ENCODE measurements at places on chromosomes 11 and 22.

DNA sequence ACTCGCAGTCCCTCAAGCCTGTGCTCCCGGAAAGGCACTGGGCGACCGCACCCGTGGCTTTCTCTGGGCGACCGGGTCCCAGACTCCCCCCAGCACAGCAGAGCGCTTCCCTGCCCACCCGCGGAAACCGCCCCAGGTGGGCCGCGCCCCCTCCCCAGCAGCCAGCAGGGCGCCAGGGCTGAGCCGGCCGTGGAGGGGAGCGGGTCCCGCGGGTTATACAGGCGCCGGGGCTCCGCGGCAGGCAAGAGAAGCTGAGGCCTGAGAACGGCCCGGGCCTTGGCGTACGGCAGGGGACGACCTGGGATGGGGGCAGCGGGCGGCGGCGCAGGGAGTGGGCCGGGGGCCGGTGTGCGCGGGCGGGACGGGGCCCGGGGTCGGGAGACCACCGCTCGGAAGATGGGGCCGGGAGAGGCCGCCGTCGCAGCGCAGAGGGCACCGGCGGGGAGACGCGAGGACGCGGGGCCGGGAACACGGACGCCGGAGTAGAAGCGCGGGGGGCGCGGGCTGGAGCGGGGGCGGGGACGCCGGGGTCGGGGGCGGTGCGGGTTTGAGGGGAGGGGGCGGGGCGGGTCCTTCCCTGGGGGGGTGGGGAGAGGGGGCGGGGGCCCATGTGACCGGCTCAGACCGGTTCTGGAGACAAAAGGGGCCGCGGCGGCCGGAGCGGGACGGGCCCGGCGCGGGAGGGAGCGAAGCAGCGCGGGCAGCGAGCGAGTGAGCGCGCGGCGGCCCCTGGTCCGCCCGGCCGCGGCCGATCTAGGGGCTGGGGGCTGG lies at the start of gene MDK:
Gene MDK, plus strand, starts transcription at position 622 of the 771 bp plus-strand sequence. CDS start 389 bp downstream, outside the sequence.
- no peak for DNase-seq

DNA sequence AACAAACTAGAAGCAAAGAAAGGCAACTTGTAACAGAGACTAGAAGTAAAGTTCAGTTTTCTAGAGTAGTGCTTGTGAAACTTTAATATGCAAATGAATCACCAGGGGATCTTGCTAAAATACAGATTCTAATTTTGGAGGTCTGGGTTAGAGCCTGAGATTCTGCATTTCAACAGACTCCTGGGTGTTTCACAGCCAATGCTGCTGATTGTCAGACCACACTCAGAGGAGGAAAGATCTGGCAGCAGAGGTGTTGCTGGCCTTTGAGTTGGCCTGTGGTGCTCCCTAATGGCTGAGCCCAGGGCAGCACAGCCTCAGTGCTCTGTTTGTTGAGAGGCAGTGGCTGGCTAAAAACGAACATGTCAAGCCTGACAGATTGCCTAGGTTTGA lies 5.4 kb downstream of the CRY2 start:
- peak; percentile 27 for DNase-seq

GRCh38 chr11:60765355-60765754 lies 8.7 kb downstream of the MS4A15 start:
- DNase-seq: peak; percentile 43

- DNase-seq: no peak
Measured at GRCh38 chr22:49289822-49290679, 537.6 kb downstream of the BRD1 start.

GRCh38 chr11:74325649-74326645 lies 14.5 kb upstream of the P4HA3 start:
- no peak for DNase-seq

- no peak for DNase-seq
Measured at GRCh38 chr22:41380993-41381328, 781 bp upstream of the TEF start.

DNA sequence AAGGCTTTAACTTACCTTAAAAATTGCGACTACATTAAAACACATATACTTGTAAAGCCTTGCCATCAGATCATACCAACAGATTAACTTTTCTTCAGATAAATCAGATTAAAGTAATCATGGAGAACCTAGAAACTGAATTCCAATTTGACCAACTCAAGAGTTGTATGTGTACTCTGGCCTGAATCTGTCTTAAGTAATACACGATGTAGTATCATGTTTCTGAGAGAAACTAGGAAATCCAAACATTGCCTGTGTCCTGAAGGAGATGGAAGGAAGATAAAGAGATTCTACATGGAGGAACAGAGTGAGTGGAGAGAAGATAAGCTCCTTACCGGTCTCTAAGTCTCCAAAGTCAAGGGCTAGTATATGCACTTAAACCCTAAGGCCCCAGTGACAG lies 162.1 kb downstream of the CADM1 start:
- no peak for DNase-seq
